Caki2 (cell line): ENCODE measurements at places on chromosomes 11 and 22.
A peak's percentile ranks its signal among the peaks of the same experiment; 100 is the strongest.

DNA sequence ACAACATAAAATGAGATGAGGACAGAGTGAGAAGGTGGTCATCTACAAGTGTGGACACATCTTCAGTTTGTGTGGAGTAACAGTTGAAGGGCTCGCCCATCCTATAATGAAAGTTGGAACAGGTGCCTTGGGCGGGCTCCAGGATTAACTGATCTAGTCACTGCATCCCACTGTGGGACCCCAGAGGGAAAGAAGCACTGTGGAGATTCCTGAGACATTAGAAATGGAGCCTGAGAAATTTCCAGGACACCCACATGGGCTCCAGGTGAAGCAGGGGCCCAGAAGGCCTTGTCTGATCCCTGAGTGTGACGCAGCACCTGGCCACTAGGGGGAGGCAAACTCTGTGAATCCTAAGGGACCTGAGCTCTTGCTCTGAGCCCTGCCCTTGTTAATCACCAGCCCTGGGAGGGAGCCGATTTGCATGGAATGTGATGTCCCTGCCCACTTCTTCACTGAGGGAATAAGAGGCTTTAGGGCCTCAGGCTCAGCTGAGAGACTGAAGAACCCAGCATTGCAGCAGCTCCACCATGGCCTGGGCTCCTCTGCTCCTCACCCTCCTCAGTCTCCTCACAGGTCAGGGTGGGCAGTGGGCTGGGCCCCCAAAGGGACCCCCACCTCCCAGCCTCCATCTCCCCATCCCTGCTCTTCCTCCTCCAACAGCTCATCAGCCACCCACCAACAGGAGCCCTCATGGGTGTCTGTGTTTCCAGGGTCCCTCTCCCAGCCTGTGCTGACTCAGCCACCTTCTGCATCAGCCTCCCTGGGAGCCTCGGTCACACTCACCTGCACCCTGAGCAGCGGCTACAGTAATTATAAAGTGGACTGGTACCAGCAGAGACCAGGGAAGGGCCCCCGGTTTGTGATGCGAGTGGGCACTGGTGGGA is 98.4 kb downstream of the VPREB1 start:
- DNase-seq = peak; percentile 40

- DNase-seq = no peak
These were observed 37.9 kb downstream of the MUC2 start for GRCh38 chr11:1112351-1113191.

DNA sequence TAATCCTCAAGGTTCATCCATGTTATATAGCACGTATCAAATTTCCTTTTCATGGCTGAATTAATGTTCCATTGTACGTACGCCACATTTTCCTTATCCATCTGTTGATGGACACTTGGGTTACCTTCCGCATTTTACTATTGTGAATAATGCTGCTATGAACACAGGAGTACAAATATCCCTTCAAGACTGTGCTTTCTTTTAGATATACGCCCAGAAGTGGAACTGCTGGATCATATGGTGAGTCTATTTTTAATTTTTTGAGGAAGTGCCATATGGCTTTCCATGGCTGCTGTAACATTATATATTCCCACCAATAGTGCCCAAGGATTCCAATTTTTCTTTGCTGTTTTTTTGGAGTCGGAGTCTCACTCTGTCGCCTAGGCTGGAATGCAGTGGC is 6.0 kb downstream of the MRPL40 start:
- DNase-seq = no peak

DNA sequence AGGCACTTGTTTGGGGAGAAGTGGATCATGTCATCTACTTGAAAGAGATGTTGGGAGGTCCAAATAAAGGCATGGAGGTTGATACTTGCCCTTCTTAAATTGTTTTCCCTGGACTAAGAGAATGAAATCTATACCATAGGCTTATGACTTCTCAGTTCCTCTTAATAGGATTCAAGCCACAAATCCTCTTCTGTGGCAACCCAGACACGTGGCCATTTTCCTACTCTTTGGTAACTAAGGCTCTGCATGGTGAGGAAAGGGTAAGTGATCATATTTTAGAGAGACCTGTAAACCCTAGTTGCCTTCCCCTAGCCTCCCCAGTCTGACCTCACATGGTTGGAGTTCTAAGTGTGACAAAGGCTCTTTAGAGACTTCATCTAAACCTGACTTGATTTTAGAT is 72.9 kb upstream of the CD44 start:
- no peak for DNase-seq

GRCh38 chr11:64164392-64165312 is 1.3 kb downstream of the MACROD1 start:
- no peak for DNase-seq

DNA sequence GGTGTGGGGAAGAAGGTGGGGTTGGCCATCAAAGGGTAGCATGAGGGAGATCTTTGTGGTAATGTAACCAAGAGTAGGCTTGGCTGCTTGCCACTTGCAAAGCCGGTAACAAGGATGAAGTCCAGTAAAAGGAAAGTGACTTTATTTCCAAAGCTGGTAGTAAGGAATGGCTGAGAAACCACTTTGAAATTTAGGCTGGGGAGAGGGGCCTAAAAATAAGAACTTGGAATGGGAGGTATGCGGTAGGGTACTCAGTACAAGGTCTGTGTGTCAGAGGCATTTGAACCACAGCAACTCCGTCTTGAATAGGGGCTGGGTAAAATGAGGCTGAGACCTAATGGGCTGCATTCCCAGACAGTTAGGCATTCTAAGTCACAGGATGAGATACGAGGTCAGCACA is 216.0 kb upstream of the ISX start:
- no peak for DNase-seq

DNA sequence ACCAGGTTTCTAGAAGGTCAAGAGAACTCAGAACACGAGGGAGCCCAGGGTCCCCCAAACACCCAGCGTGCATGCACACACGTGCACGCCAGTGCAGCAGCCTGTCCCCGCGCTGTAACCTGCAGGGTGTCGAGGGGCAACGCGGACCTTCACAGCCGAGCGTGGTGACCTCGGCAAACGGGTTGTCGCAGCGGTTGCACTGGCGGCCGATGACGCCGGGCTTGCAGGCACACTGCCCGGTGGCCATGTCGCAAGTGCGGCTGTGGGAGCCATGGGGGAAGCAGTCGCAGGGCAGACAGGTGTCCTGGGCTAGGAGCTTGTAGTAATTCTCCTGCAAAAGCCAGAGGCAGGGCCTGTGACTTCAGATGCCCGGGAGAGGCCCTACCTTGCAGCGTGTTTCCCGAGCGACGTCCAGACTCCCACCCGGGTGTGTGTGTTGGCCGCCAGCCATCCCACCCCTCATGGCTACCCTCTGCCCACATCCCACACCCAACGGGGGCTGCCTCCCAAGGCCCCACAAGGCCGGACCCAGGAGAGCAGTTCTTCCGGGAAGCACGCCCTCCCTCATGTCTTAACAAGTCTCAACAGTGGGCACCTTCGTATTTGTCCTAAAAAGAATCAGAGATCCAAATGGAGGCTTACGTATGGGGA is 56.1 kb downstream of the TRMU start:
- DNase-seq = no peak

DNA sequence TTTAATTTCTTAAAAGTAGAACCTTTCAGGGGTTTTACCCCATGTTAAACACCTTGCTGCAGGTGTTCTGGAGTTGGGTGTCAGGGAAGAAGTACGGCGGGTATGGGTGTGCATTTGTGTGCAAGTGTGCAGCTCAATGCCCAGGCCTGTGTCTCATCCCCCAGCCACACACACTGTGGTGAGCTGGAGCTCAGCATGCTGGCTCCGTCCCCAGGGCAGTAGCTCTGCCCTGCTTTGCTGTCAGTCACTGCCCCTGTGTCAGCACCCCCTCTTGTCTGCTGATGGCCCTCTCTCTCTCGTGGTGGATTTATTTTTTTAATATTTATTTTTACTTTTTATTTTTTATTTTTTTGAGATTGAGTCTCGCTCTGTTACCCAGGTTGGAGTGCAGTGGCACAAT is 35.8 kb upstream of the MYO18B start:
- no peak for DNase-seq

GRCh38 chr22:44710474-44711240 is 8.7 kb downstream of the PRR5 start:
- no peak for DNase-seq

- no peak for DNase-seq
These were observed 1.6 kb upstream of the CRYBA4 start for GRCh38 chr22:26620197-26620596.

DNA sequence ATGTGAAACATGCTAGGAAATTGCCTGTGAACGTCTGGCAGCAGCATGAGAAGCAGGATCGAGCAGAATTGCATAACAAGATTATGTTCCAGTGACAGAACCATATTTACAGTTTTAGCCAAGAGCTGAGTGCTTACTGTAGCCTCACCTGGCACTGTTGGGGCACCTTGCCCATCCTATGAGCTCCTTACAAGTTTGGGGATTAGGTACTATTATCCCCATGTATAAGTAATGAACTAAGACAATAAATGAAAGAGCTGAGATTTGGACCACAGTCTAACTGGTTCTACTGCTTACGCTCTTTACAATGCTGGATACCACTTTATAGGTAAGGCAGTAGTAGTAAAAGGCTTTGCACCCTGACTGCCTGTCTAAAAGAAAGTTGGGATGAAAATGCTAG is 17.1 kb upstream of the PATE1 start:
- DNase-seq = no peak

DNA sequence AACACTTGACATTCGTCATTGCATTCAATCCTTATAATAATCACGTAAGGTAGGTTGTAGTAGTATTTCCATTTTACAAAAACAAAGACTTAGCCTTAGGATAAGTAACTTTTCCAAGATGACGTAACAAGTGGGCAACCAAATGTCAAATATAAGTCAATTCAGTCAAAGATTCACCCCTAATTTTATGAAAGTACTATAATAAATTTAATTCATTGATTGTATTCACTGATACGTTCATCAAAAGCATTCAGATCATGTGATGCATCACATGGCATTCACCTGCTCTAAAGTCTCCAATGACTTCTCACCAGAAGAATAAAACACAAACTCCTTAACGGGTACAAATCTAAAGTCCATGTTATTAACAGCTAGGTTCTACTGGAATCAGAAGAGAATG is 2.1 kb downstream of the KIF18A start:
- DNase-seq = peak; percentile 27

- DNase-seq = no peak
These were observed 234.0 kb downstream of the MIAT start for GRCh38 chr22:26891429-26891828.

DNA sequence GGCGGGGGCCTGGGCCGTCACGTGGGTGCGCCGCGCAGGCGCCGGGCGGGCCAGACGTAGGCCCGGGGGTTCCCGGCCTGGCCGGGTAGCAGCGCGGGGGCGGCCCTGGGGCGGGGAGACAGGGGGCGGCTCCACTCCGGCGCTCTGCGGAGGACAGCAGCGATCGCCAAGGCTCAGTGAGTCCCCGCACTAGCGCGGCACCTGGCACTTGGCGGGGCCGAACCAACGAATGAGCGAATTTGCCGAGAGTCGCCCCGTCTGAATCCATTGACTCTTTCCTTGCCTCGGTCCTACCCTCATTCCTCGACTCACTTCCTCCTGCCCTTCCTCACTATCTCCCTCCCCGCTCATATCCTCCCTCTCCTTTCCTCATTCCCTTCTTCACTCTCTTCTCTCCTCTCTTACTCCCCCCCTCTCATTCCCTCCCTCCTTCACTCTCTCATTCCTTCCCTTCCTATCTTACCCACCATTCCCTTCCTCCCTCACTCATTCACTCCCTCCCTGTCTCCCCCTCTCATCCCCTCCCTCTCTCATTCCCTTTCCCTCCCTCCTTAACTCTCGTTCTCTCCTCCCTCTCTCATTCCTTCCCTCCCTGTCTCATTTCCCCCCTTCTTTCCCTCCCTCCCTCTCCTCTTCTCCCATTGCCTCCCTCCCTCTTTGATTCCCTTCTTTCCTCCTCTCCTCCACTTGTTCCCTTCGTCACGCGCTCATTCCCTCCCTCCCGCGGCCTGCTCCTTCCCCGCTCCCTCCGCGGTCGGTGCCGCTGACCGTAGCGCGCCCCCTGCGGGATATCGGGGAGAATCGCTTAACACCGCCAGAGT is 476 bp upstream of the KLHL22 start:
- DNase-seq = peak; percentile 90

DNA sequence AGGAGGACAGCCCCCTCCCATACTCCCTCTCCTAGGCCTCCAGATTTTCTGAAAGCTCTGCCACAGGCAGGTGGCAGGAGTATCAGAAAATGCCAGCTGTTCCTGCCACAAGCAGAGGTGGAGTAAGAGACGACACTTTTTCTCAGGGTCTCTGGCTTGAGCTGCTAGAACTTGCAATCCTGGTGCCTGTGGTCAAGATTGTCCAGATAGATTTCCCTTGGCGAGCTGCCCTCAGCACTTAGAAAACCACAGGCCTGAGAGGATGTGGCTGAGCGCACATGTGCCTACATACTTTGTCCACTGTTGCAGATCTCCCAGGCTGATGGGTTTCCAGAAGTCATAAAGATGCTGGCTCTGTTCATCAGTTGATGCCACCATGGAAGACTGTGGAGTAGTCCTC is 65.7 kb upstream of the NAV2 start:
- DNase-seq = peak; percentile 75

GRCh38 chr11:11239959-11240358 is 113.1 kb downstream of the CSNK2A3 start:
- DNase-seq = no peak

DNA sequence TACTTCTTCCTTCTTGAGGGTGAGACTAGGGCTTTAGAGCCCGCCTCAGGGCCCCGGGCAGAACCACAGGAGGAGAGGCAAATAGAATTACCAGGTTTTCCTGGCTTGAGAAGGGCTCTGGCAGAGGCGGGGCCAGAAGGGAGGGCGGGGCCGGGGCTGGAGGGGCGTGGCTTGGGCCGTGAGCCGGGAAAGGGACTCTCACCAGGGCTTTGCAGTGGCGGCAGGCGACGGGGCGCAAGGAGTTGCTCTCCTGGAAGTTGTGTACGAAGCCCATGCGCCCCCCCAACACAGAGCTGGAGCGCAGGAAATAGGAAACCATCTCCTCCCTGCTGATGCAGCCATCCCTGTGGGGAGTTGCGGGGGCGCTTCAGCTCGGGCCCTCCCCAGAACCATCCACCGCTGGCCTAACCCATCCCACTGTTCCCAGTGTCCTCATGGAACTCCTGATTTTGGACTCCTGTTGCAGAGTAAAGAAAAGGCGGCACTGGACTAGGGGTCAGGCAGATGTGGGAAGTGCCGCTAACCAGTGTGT is 6.9 kb upstream of the NRXN2 start:
- peak; percentile 25 for DNase-seq
